ENCODE measurements at places on chromosomes 1 and 21. TPM values are rescaled to one million over a fixed set of nuclear protein-coding genes. Genes with fewer than 3 reads are reported as not detected.

- DNase-seq = no peak
These were observed 149.8 kb upstream of the PALMD start for GRCh38 chr1:99496067-99496466.

DNA sequence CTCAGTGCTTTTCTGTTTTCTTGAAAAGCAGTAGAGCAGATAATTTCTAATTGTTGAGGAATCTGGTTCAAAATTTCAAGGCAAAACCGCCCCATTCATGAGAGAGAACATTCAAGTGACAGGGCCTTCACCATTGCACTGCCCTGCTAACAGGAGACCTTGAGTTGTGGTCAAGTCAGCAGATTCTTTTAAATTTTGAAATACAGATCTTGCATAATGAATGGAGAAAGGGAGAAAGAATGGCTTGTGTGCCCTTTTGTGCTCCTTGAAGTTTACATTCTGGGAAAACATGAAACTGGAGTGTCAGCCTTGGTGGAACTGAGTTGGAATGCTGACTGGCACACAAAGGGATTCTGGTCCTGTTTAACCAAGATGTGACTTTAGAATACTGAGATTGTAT, 164.5 kb upstream of the UBE2U start:
- no peak for DNase-seq

DNA sequence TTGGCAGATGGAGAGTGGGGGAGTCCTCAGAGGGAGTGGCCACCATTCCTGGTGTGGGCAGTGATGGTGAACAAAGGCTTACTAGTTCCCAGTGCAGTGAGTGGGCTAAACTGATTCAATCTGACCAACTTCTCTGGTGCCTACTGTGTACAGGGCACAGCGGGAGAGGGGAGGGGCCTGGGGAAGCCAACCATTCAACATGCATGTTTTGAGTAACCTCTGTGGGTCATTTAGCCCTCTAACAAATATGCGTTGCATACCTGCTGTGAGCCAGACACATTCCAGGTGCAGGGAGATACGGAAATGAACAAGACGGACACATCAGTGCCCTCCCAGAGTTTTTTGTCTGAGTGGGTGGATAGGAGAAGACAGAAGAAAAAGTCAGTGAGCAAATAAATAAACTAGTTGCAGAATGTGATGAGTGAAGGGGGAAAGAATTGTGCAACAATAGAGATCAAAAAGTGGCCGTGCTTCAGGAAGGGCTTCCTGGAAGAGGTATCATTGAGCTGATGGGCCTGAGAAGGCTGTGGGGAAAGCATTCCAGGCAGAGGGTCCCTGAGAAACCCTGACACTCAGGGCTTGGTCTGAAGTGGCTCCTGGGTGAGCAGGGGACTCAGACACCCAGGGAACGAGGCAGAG, 78.8 kb downstream of the EPHB2 start:
- DNase-seq = no peak

GRCh38 chr1:204791453-204792353, 79.0 kb upstream of the NFASC start:
- DNase-seq = no peak

GRCh38 chr1:67601955-67602354, 83.0 kb upstream of the GADD45A start:
- no peak for DNase-seq

DNA sequence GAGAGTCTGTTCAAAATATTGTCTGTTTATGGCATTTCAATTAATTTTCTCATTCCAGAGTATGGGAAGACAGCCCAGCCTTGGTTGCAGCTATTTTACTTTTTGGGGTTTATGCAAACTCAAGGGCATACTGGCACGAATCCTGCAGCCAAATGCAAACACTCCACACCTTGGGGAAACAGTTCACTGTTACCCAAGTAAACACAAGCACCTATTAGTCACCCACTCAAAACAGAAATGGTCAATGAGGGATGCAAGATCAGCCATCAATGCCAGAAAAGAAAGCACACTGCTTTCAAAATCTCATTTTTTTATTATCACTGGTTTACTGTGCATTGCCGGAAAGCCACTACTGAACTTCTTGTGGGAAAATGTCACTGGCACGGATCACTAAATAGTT, 170.6 kb downstream of the RUNX1 start:
- DNase-seq = no peak

DNA sequence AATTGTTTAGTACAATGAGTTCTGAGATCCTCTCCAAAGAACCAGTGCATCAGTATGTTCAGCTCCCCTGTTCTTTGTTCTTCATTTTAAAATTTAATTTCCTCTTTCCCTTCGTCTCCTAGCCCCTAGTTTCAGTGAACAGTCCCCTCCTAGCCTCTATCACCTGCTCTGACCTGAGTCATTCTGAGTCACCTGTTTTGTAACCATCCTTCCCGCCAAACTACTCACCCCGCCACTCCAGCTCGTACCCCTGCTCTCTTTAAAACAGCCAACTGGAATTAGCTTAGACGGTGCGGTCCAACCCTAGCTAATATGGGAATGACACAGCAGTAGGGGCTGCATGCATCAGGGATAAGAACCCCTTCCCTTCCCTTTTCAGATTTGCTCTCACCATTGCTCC, 16.8 kb upstream of the ERVH48-1 start:
- DNase-seq = no peak

DNA sequence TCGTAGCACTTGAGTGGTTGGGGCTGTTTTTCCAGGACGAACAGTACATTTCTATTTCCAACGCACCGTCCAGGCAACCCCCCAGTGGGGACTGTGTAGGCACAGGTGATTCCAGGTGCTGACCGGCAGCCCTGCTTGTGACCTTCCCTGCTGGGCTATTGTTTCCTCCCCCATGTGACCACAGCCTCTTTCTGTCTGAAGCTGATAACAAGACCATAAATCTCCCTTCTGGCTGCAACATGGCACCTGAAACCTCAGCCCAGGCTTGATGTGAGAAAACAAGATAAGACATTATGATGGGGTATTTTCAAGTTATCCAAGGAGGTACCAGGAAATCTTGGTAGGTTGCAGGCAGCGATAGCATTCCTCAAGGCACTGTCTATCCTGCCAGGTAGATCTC, 48.2 kb downstream of the HLX start:
- DNase-seq = no peak

DNA sequence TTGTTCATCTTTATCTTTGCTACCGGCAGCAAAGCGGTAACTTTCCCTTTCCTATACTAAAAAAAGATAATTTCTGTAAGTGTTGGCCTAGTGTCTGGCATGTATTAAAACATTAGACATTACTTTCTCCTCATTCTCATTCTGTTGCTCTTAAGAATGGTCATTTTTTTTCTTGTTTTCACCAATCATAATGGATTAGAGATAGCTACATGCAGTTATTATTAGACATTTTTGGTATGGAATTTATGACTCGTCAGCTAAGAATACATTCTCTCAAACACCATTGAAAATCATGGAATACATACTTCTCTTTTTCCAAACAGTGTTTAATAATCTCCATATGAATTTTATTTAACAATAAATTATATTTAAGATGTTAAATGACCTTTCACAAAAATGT, 1154.6 kb downstream of the BRINP3 start:
- DNase-seq = no peak

- peak; percentile 31 for DNase-seq
These were observed 104.4 kb downstream of the PCBP3 start for GRCh38 chr21:45747802-45748445.

DNA sequence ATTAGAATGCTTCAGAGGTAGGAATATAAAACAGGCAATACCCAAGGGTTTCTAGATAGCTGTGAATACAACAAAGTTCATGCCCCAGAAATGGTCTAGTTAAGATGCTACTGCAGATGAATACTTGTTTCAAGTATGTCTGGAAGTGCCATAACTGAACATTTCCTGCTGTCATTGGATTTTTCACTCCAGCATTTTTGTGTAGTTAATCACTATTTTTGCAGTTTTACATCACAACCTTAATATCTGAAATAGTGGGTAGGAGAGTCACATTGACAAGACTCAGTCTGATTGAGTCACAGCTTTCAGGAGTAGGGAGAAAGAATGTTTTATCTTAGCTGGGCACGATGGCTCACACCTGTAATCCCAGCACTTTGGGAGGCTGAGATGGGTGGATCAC, 126.4 kb upstream of the C1orf21 start:
- no peak for DNase-seq

DNA sequence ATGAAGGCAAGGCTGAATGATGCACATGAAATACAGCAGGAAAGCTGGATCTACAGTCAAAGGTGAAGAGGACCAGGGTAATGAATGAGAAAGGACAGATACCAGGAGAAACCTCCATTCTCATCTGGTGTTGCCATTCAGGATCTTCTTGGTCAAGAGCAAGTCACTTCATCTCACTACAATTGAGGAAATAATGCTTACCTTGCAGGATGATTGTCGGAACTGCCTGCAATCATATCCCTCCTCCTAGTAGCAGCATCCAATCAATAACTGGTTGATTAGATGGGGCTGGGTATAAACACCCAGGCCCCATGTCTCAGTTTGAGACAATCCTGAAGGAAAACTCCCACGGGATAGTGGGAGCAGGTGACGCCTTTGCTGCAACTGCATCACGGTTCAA, 194.8 kb upstream of the C8B start:
- no peak for DNase-seq

DNA sequence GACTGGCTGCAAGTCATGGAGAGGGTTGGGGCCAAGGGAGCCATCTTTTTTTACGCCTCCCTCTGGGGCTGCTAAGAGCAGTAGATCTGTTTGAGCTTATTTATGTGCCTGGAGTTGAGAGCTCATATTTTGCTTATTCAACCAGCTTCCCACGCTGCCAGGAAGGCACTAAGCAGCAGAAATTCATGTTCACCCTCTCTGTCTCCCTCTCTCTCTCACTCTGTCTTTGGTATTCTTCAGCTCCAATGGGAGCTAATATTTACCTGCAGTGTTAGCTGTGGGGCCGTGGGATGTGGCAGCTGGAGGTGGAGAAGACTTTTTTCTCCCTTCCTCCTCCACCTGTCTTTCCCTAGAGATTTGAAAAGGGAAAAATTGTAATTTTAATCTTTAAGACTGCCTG, 26.8 kb upstream of the CACNA1E start:
- DNase-seq = no peak

GRCh38 chr1:37794372-37795339, 1.0 kb downstream of the MANEAL start:
- no peak for DNase-seq

- peak; percentile 83 for DNase-seq
These were observed 2.8 kb upstream of the IGSF8 start for GRCh38 chr1:160101037-160101716.

DNA sequence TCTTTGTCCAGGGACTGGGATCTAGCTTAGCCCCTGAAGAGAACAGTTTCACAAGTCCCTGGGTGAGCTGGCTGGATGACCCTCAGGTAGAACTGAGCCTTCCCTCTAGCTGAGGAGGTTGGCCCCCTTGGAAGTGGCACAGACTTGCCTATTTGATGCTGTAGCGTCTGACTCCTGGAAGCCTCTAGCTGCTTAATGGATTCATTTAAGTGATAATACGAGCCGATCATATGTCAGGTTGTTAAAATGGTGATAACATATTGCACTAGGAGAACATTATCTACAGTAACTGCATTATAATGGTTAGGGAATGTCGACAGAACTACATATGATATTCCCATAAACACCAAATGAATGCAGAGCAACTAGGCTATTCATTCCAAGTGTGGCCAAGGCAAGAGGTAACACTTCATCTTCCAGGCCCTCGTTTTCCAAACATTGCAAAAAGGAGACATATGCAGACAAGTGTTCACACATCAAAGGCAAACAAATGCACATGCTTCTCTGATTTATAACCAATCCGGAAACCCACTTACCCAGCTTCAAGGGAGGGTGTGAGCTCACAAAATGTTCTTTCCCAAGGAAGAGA, 340.1 kb upstream of the PLXNA2 start:
- DNase-seq = no peak

- DNase-seq = no peak
These were observed at the start of gene CFAP141 for GRCh38 chr1:154206196-154206595. CFAP141 (minus strand) TSS chr1:154206333; CDS start chr1:154206307, 26 bp downstream.

DNA sequence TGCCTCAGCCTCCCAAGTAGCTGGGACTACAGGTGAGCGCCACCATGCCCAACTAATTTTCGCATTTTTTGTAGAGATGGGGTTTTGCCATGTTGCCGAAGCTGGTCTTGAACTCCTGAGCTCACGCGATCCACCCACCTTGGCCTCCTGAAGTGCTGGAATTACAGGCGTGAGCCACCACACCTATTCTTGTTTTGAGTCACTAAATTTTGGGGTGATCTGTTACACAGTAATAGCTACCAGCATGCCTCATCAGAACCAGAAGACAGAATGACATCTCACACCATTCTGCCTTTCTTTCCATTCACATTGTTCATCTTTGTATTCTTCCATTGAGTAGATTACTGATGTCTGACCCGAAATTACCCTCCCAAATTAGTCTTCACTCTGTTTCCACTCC, 9.1 kb downstream of the RHBDL2 start:
- no peak for DNase-seq

- no peak for DNase-seq
These were observed 1.3 kb downstream of the RNF2 start for GRCh38 chr1:185046668-185047067.

DNA sequence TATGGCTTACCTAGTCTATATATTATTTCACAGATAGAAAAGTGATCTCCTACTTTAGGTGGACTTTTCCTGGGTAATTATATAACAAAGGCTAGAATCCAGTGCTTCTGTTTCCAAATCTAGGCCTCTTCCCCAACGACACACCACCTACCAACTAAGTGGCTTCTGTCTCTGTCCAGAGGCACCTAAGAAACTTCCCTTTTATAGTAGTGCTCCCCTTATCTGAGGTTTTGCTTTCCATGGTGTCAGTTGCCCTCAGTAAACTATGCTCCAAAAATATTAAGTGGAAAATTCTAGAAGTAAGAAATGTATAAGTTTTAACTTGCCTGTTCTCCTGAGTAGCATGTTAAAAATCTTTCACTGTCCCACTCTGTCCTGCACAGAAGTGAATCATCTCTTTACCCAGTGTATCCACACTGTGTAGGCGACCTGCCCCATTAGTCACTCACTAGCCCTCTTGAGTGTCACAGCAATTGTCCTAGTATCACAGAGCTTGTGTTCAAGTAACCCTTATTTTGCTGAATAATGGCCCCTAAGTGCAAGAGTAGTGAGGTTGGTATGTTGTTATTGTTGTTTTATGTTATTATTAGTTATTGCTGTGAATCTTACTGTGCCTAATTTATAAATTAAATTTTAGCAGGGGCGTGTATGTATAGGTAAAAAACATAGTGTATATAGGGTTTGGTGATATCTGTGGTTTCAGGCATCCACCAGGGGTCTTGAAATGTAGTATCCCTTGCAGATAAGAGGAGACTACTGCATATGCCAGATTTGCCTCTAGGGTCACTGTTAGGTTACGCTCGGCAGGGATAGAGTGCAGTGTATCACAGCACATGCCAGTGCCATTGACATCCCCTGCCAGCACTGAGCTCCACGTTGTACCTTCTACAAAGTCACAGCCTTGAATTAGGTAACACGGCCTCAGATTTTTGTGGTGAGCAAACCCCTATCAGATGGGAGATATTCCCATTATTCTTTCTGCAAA, 14.7 kb upstream of the CD53 start:
- no peak for DNase-seq

The FAM72C gene
- 0.16 TPM for total RNA-seq

The LYST gene
- 69.7 TPM for total RNA-seq

The GFI1 gene
- not detected for total RNA-seq

The ARHGEF16 gene
- total RNA-seq = 0.16 TPM

The ANKRD35 gene
- 0.62 TPM for total RNA-seq

The LIN28A gene
- total RNA-seq = not detected

The HCRTR1 gene
- 1.1 TPM for total RNA-seq

The FLVCR1 gene
- 53.0 TPM for total RNA-seq

The ELOVL1 gene
- 7.0 TPM for total RNA-seq

The BROX gene
- 66.9 TPM for total RNA-seq

The CELA2A gene
- total RNA-seq = not detected

The ST6GALNAC3 gene
- 16.5 TPM for total RNA-seq

The PLA2G2C gene
- not detected for total RNA-seq
